Activated CD4-positive, alpha-beta memory T cell treated with anti-CD3 and anti-CD28 coated beads for 36 hours (primary cell): ENCODE measurements at places on chromosomes 7 and 10.

- DNase-seq = no peak
These were observed 54.7 kb downstream of the ANK3 start for GRCh38 chr10:60334991-60335390.

DNA sequence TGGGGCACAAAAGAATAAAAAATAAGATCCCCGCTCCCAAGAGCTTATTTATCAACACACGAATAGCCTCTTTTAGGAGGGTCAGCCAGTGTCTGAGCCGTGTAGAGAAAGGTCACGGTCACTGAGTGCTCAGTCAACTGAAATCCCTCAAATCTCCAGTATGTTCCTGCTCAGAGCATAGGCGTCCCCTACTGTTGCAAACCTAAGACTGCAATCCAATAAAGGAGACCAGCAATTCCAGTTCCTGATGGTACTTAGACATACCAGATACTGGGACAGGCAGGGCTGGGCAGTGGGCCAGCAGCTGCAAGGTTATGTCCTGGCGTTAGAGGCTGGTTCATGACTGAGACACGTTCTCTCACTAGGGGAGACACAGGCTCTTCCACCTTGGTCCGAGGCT, 93.6 kb downstream of the CACNB2 start:
- DNase-seq = no peak

- DNase-seq = no peak
These were observed 11.5 kb upstream of the PRKAG2 start for GRCh38 chr7:151888079-151889067.

GRCh38 chr10:121411004-121411403, 187.2 kb downstream of the FGFR2 start:
- DNase-seq = no peak

DNA sequence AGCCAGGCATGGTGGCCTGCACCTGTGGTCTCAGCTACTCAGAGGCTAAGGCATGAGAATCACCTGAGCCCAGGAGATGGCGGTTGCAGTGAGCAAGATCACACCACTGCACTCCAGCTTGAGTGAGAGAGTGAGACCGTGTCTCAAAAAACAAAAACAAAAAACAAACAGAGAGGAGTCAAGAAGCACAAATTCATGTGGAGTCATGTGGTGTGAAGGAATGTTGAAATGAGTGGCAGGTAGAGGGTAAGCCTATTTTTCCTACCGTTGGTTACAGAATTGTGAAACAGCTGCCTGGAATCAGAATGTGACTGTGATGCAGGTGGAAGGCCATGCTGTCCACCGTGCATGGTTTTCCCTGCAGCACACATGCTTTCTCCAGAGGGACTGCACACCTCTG, 23.7 kb upstream of the NUB1 start:
- DNase-seq = no peak

DNA sequence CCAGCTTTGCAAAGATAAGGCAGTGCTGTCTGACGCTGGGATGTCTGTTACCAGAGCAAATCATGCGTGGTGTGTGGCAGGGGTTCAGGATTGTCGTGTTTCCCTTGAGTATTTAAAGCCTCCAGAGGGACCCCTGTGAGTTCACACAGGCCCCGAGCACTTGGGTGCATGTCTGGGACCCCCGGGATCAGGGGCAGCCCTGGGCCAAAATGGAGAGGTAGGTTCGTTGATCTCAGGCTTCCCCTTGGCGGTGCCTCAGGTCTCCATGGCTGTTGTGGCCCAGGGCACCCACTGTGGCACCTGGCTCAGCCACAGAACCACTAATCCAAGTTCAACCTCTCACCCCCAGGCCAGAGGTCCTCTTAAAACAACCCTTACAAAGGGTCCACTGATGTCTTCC, 523.1 kb upstream of the DPP6 start:
- no peak for DNase-seq

DNA sequence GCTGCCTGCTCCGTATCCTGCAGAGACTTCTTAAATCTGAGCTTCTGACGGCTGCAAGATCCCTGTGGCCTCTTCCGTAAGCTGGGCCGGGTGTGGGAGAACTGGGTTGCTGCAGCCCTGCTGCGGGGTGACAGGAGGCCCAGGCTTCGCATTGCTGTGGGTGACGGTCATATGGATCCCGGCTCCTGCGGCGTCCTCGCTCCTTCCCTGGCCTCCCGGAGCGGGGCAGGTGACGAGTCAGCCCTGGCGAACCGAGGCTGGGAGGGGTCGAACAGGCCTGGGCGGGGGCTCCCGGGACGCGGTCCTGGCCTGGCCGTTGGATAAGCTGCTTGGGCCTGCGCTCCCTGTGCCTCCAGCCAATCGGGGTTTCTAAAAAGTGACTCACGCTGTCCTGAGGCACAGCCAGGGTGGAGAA, 7.8 kb upstream of the UBE2D1 start:
- DNase-seq = no peak

- no peak for DNase-seq
These were observed 67.7 kb upstream of the CHST15 start for GRCh38 chr10:124160943-124161582.

DNA sequence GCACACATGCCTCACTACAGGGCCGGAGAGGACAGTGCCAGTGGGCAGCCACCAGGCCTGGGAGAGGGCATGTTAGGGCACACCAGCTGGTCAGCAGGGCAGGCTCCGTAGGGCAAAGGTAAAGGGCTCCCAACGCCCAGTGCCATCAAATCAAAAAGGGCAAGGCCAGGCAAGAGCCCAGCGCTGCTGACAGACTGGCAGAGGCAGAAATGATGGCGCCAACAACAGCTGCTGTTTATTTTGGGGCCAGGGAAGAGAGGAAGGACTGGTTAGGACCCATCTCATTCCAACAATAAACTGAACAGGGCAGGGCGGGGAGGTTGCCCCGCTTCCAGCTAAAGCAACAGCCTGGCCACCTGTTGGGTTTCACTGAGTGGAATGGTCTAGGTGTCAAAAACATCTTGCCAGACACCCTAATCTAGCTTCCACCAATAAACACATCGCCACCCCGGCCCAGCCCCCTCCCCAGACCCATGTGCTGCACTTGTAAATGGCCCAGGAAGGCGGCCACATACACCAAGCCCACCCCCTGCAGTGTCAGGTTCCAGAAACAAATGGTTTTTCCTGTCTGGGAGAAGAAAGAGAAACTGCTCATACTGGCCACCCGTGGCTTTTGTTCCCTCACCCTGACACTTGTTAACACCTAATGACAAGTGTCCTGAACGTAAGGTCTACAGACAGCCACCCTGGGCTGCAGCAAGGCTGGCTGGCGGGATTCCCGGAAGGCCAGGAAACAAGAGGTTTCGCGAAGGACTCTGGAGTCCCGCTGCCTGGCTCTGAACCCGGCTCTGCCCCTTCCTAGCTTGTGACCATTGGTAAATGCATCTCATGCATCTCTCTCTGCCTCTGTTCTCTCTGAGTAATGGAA, 15.3 kb downstream of the SH3PXD2A start:
- DNase-seq = no peak

DNA sequence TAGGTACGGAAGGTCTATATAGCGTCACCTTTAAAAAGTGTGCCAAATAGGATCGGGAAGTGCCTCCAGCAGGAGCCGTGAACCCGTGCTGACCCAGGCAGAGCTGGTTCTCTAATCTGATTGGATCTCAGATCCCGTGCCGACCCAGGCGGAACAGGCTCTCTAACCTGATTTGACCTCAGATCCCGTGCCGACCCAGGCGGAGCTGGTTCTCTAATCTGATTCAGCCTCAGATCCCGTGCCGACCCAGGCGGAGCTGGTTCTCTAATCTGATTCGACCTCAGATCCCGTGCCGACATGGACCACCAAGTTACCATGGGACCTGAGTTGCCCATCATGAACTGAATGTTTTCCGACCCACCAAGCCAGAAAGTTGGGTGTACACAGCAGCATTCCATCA, 463.9 kb downstream of the PTPRN2 start:
- no peak for DNase-seq

GRCh38 chr10:115844591-115844990, 428.4 kb downstream of the GFRA1 start:
- DNase-seq = no peak

GRCh38 chr7:114048386-114049235, 129.8 kb upstream of the PPP1R3A start:
- peak; percentile 13 for DNase-seq

- no peak for DNase-seq
These were observed 26.6 kb downstream of the VWC2 start for GRCh38 chr7:49800031-49800430.

DNA sequence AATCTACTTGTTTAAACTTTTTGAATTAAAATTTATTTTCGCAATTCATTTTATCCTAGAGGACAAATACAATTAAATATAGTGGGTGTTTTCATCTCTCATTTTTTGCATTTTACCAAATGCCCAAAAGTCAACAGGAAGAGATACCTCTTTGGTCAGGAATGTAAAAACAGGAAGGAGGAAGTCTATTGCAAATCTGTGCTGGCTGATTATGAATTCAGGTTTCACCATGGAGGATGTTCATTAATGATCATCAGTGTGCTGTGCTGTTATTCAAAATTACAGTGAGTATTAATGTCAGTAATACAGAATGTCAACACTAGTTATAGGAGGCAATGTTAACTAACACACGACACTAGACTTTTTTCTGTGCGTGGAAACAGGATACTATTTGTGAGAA, 24.7 kb downstream of the EXOC6 start:
- DNase-seq = no peak

DNA sequence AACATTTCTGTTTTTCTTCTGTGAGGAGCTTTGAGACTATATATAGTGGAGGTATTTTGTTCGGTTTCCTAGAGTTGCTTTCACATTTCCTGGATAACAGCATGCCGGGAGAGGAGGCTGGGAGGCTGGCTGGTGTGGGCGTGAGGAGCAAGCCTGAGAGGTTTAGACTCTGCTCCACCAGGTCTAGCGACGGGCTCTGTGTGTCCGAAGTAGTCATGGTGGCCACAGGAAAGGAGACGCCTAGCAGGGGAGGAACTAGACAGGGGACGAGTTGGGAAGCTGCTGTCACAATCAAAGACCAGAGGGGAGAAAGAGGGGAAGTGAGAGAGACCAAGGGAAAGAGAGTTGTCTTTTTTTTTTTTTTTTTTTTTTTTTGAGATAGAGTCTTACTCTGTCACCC, 19.6 kb downstream of the PTPRE start:
- DNase-seq = no peak

DNA sequence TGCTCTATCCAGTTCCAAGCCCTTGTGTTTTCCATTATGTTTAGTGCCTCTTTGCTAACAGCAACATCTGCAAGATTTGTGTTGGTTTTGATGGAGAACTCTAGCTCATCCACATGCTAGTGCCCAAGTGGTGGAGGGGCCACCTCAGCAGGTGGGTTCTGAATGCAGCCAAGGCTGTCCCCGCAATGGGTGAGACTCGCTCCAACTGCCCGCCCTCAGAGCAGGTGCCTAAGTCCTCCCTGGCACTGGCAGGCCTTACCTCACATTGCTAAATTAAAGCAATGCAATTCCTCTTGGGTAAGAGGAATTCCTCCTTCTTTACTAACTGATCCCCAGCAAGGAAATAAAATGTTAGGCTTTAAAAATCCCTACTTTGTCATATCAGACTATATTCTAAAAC, 146.8 kb downstream of the ADCY1 start:
- no peak for DNase-seq

- peak; percentile 85 for DNase-seq
These were observed 51.3 kb downstream of the PWWP2B start for GRCh38 chr10:132448248-132448731.

DNA sequence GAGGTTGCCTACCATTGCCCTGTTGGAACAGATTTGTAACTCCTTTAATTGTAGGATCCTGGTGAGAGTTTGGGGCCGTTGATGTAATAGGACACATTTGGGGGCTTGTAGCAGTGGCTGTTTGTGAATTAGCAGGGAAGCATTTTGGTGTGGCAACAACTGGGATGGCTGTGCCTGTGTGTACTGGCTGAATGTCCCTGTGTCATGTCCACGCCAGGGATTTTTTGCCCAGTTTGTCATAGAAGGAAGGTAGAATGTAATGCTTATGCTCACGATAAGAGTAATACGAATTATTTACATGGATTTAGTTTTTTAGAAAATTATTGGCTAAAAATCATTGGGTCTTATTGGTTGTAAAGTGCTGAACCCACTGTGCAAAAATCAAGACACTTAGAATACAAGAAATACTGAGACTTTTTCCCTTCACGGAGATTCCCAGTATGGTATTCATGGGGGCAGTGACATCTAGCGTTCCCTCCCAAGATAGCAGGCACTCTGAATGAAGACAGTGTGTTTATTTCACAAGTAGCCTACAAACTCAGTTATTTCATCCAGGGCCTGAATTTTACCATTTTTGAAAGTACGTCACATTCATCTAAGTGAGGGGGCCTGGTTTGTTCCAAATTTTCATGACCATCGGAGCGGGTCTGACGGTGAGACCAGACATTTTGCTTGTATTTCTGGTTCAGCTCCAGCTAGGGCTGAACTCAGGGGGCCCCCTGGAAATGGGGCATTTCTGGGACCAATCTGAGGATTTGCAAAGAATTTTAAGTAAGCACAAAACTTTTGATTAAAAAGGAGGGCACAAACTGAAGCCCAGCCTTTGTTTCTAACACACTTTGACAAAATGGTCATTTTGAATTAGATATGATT, 74.7 kb downstream of the CACNB2 start:
- peak; percentile 35 for DNase-seq

DNA sequence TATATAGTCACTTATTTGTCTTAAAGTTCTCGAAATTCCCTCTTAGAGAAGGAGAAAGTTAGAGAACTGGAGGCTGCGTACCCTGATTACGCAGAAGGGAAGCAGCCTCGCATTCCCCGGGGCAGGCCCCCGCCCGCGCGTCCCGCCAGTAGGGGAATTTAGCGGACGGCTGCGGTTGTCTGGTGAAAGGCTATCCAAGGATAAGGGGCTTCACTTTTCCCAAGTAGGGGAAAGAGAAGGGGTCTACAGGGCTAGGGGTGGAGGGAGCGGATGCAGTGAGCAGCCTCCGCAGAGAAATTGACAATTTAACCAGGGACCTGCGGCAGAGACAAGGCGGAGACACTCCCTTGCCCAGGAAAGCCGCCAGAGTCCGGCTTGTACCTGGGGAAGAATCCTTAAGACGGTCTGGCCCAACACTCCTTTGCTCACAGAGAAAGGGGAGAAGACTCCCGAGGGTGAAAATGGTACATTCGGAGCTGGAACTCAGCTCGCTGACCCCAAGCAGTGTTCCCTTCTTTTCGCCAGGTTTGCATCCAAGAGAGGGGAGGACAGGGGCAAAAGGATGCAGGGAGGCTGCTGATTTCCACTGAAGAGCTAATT, 994 bp upstream of the MAGI2 start:
- DNase-seq = no peak
